ENCODE measurements at places on chromosomes 1 and 21. TPM values are rescaled to one million over a fixed set of nuclear protein-coding genes. Genes with fewer than 3 reads are reported as not detected.

GRCh38 chr1:39958403-39959200 lies 3.7 kb downstream of the MFSD2A start:
- peaks cover 72% of the 10 kb centered on the region for H3K36me3 ChIP-seq
- H3K4me1 ChIP-seq, result peaks cover 27% of the 10 kb centered on the region
- H3K27ac ChIP-seq, result peak overlapping the region; percentile 77
- H3K4me3 ChIP-seq, result peak overlapping the region; percentile 82

GRCh38 chr1:219299420-219299819 lies 125.7 kb downstream of the LYPLAL1 start:
- H3K4me3 ChIP-seq, result no peak overlapping the region
- H3K4me1 ChIP-seq, result peaks cover 3% of the 10 kb centered on the region
- H3K27ac ChIP-seq, result no peak overlapping the region
- no peak for DNase-seq

DNA sequence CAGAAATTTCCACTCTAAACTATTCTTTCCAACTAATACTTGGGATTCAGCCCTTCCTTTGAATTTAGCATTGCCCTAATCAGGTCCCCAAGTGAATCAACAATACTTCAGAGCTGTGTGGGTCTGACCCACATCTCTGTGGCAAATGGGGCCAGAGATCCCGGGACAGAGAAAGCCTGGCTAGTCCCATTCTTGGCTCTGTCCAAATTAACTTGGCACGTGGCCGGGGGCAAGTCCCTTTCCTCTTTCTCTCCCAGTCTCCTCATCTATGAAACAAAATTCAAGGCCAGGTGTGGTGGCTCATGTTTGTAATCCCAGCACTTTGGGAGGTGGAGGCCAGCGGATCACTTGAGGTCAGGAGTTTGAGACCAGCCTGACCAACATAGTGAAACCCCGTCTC lies 6.3 kb upstream of the ZC3H12A start:
- H3K4me1 ChIP-seq, result peaks cover 22% of the 10 kb centered on the region
- no peaks in the 10 kb centered on the region for H3K36me3 ChIP-seq
- no peak overlapping the region for H3K27ac ChIP-seq
- H3K27me3 ChIP-seq, result no peaks in the 10 kb centered on the region

The SYCP1 gene
- total RNA-seq, result not detected

The HCN3 gene
- 2.5 TPM for total RNA-seq

Data from MCF 10A (cell line).